ENCODE measurements at places on chromosomes 1 and 21.

DNA sequence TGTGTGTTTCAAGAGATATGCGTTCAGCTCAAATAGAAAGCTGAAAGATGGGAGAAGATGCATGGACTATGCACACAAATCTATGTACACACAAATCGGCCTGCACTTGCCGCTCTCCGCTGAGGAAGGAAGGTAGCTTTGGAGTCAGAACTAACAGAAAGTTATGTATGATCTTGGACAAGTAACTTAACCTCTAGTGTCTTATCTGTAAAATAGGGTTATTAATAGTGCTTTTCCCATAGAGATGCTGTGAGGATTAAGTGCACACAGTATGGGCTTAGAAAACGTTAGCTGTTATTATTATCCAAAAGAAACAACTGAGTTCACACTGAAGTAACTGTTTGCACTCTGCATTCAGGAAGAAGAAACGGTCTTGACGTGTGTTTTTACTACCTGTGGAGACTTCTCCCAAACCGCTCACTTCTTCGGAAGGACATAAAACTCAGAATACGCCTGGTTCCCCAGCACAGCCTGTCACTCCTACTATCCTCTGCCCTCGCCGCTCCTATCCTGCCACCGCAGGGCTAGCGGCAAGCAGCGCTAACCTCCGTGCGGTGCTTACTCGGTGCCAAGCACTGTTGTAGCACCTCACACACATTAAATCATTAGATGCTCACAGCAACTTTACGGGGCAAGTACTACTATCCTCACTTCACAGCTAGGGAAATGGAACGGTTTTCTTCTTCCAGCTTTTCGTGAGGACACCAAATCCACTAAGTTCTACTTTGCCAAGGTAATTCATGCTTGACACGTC lies 1.3 kb downstream of the TGFBR3 start:
- DNase-seq: no peak

GRCh38 chr1:168050307-168050706 lies 86.4 kb downstream of the GPR161 start:
- DNase-seq: no peak

GRCh38 chr1:179588425-179589024 lies 3.1 kb upstream of the TDRD5 start:
- no peak for DNase-seq

GRCh38 chr1:156813298-156813697 lies 3.4 kb downstream of the SH2D2A start:
- DNase-seq: no peak

- no peak for DNase-seq
These were observed 323.0 kb upstream of the USP25 start for GRCh38 chr21:15406791-15407190.

- no peak for DNase-seq
These were observed 91.2 kb downstream of the TNFSF18 start for GRCh38 chr1:172959571-172959970.

- DNase-seq: no peak
These were observed 18.6 kb upstream of the COQ8A start for GRCh38 chr1:226921504-226921903.
